NCI-H460 (cell line): ENCODE measurements at places on chromosomes 5 and 9. TPM values are rescaled to one million over a fixed set of nuclear protein-coding genes. Genes with fewer than 3 reads are reported as not detected.

DNA sequence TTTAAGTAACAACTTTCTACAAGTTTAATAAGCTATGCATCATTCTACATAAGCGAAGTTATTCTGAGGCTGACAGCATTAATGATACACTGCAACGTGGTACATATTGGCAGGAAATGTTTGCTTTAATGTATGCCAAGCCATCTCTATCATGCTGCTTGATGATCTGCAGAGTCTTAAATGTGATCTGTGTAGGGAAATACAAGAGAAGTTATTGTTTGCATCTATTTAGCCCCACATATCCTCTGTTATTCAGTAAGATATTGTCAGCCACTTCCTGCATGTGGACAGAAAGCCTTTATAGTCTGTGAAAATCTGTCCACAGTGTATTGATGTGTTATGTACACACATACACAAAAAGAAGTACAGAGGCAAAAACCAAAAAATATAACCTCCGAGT, 193.1 kb upstream of the FREM1 start:
- no peak for DNase-seq

DNA sequence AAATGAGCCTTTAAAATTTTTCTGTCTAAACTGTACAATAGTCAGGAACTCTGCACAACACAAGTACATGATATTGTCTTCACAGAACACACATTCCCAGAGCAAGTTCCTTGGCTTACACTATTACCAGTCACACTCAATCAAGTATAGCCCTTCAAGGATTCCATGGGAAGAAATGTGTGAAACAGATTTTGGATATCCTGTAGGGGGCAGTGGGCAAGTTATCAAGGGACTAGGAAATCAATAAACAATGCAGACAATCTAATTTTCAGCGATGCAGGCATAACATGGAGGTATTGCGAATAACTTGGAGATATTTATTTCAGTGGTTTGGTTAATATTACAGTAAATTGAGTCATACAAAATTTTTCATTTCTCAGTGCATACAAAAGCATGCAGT, 1171.5 kb upstream of the NUDT12 start:
- DNase-seq = no peak

- DNase-seq = no peak
Observed at GRCh38 chr9:136089697-136090045, 5.4 kb downstream of the NACC2 start.

DNA sequence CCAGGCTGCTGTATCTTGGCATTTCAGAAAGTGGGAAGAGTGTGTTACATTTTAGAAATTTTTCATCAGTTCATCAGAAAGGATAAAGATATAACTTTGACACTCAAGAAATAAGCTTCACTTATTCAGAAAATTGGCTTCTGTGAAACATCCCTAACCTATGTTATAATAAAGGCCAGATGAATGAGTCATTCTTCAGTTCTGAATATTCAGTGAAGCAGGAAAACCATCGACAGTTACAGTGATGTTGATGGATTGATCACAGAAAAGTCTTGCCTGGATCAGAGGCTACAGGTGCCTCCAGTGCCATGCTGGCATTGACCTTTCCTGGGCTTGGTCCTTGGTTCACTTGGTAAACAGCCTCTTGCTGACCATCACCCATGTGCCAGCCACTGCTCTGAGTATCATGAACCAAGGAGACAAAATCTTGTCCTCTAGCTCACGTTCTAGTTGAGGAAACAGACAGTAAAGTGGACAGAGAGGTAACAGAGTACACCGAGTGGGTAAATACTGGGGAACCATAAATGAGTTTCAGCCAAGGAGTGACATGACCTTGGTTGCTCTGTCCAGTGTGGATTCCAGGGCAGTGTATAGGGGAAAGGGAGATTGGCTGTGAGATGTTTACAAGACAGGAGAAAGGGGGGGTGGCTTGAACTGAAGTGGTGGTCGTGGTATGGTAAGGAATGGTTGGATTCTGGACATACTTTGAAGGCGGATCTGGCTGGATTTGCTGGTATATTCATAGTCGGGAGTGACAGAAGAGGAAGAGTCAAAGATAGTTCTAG, 98.6 kb downstream of the AMBP start:
- DNase-seq = no peak

Gene MAMDC2
- total RNA-seq = not detected in 2 replicates

Gene ADAMTS13
- 0.40 and 1.1 TPM in 2 replicates for total RNA-seq

GRCh38 chr5:156149213-156149612, 177.8 kb upstream of the SGCD start:
- no peak for DNase-seq

- no peak for DNase-seq
Observed at GRCh38 chr5:16037121-16037845, 142.3 kb downstream of the MARCHF11 start.

DNA sequence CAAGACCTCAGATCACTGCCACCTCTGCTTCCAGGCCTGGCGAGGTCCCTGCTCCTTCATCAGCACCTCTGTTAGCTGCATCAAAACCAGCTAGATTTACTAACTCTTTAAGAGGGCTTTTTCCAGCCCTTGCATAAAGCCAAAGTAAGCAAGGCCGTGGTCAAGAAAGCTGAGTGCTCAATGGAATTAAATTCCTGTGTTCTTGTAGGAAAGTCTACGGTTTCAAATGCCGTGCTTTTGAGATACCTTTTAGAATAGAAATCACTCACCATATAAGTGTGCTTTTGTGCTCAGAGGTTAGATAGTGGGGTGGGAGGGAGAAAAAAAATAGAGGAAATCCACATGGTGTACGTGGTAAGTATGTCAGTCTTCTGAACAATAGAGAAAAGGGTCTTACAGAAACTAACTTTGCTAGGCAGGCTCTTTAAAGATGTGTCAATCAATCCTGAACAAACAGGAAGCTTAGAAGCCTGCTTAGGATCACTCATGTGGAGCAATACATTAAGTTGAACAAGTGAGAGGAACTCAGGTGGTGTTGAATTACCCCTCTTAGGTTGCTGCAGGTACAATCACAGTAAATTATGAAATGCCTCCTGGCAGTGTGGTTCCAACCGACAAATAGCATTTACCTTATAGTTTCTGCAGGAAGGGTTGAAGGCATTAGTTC, 79.7 kb downstream of the SEMA6A start:
- no peak for DNase-seq

Gene ICE1
- 25.2 and 31.2 TPM in 2 replicates for total RNA-seq

Gene FRMPD1
- total RNA-seq = not detected in 2 replicates

- no peak for DNase-seq
Observed at GRCh38 chr9:136231478-136232297, 13.9 kb downstream of the QSOX2 start.

Gene C9orf40
- 7.6 and 9.4 TPM in 2 replicates for total RNA-seq

DNA sequence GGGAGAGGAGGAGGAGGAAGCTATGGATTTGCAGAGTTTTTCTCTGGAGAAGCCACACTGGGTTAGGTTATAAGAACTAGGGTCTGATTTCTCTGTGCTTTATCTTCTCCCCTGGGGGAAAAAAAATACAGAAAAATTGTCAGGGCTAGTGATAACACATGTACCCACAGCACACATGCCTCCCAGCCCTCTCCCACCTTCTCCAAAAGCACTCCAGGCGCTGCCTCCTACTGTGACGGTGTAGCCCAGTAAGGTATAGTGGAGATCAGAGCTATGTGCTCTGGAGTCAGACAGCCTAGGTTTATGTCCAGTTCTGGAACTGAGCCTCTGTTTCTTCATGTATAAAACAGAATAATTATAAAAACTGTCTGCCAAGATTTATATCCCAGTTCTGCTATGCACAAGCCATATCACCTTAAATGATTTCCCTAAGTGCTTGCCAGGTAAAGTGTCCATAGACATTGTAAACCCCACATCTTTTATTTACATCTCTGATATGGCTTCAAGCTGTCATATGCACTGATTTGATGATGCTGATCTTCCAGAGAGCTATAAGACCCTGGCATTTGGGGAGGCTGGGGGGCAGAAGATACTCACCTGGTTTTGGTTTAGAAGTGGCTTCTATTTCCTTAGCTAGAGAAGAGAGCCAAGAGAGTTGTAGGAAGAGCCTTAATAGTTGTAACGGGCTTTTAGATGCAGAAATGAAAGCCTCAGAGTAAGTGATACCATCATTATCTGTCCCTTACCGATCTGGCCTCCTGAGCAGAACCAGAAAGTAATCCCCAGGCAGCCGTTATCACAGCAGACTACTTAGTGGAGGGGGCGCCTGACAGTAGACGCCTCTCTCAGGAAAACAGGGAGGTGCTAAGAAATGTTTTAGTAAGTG, 7.6 kb downstream of the SLC1A3 start:
- DNase-seq = no peak

GRCh38 chr9:36023260-36024048, 13.3 kb upstream of the RECK start:
- DNase-seq = peak; percentile 56

Gene ABLIM3
- total RNA-seq = 6.5 and 7.0 TPM in 2 replicates

- DNase-seq = no peak
Observed at GRCh38 chr5:6713274-6714225, at the start of gene TENT4A. Gene TENT4A, plus strand, starts transcription at chr5:6713432. Its CDS starts 552 bp downstream, at chr5:6713984.

DNA sequence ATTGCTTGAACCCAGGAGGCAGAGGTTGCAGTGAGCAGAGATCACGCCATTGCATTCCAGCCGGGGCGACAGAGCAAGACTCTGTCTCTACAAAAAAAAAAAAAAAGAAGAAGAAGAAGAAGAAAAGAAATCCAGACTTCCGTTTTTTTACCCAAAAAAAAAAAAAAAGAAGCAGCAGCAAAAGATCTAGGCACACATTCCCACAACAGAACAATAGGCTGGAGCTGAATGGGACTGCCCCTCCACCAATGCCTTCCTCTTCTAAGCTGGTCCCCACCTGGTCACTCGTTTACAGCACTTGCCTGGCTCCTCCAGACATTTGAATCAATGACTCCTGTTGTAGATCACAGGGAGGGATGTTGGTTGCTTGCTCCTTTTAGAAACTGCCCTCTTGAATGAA, 1.6 kb upstream of the LMAN2 start:
- no peak for DNase-seq

- no peak for DNase-seq
Observed at GRCh38 chr9:91835632-91836031, 114.4 kb downstream of the ROR2 start.

Gene ANKRD31
- total RNA-seq = 0.14 and 0.17 TPM in 2 replicates
